T-helper 2 cell (primary cell): ENCODE measurements at places on chromosomes 4 and X.

GRCh38 chrX:92232182-92232581 lies 453.0 kb downstream of the PCDH11X start:
- DNase-seq, result no peak

DNA sequence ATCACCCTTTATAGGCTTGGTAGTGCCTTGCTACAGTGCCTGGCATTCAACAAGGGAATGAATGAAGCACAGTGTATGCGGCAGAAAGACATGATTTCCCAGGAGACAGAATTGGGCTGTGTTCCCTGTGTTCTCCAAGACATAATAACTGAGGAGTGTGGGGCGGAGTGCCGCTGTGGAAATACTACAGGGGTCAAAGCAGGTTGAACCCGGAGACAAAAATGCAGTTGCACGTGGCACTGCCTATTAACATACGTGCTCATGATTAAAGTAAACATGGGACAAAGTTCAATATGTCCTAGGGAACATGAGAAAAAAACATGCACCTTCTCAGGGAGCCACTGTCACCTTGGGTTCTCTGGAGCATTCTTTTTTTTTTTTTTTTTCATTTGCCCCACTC lies 820.8 kb downstream of the RPA4 start:
- no peak for DNase-seq

DNA sequence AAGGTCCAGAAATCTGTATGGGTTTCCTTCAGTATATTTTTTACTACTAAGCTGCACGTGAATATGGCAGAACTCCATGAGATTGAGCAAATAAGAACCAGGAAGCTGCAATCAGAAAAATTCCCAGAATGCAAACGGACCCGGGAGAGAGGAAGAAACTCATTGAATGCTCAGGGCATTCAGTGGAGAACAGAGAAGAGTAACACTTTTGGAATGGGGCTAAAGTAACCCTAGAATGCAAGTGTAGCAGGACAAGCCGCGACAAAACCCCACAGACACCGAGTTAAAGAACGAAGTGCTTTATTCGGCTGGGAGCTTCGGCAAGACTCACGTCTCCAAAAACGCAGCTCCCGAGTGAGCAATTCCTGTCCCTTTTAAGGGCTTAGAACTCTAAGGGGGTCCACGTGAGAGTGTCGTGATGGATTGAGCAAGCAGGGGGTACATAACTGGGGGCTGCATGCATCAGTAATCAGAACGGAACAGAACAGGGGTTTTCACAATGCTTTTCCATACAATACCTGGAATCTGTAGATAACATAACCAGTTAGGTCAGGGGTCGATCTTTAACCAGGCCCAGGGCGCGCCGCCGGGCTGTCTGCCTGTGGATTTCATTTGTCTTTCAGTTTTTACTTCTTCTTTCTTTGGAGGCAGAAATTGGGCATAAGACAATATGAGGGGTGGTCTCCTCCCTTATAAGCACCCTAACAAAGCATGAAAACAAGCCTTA lies 56.4 kb downstream of the RAB28 start:
- no peak for DNase-seq

DNA sequence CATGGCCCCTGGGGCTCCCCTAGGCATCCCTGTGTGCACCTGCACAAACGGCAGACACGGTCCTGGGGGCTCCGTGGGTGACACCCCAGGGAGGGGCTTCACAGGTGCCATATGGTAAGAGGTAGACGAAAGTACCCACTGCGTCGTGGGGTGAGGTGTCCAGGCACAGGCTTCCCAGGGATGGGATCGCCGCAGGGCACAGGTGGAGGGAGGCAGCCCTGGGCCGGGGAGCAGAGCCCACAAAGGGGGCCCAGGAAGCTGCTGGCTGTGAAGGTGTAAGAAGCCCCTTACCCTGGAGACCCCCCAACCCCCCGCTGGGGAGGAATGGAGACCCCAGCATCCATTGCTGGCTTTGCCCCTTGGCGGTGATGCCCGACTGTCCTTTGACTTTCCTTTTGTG lies 10.9 kb downstream of the SH3TC1 start:
- DNase-seq, result no peak

- DNase-seq, result no peak
These were observed 156.6 kb downstream of the GATB start for GRCh38 chr4:151604238-151604637.

DNA sequence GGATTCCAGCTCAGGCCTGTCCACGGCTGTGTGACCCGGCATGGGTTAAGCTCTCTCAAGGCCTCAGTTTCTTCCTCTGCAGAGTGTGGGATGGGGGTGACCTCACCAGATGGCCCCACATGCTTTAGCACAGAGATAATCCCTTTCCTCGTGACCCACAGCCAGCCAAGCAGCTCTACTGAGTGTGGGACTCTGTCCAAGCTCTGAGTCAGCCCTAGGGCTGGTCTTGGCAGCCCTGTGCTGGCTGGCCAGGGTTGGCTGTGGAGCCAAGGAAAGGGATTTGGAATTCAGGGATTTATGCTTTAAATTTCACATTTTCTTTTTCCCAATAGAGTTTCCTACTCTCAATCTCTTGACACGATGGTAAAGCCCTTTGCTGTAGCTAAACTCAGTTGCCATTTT lies 19.7 kb upstream of the SPON2 start:
- no peak for DNase-seq

DNA sequence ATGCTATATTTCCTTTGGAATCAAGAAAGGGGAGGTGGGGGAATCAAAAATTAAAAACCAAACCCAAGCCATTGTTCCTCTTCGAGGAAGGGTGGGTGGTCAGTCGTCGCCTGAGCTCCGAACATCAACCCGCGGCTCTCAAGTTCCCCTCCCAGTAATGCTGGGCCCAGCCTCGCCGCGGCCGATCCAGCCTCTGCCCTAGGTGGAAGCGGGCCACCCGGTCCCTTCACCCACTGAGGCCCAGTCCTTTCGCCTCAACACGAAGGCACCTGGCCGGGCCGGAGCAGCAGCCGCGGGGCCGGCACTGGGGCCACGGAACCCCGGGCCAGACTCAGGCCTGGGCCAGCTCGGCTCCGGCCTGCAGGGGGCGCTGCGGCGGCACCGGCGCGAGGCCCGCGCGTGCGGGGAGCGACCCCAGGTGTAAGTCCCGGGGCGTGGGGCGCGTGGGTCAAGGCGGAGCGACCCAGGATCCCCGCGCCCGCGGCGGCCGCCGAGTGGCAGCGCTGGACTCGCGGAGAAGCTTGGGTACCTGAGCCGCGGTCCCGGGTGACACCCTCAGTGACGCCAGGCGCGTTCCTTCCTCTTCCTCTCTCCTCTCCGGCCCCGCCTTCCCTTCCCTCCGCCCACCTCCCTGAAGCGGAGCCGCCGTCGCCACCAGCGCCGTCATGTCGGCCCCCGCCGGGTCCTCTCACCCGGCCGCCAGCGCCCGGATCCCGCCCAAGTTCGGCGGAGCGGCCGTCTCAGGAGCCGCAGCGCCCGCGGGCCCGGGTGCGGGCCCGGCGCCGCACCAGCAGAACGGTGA lies at the start of gene SEC24B:
SEC24B (plus strand) TSS at position 611 of the 802 bp plus-strand sequence; CDS start at position 666, 55 bp downstream.
- peak; percentile 83 for DNase-seq

DNA sequence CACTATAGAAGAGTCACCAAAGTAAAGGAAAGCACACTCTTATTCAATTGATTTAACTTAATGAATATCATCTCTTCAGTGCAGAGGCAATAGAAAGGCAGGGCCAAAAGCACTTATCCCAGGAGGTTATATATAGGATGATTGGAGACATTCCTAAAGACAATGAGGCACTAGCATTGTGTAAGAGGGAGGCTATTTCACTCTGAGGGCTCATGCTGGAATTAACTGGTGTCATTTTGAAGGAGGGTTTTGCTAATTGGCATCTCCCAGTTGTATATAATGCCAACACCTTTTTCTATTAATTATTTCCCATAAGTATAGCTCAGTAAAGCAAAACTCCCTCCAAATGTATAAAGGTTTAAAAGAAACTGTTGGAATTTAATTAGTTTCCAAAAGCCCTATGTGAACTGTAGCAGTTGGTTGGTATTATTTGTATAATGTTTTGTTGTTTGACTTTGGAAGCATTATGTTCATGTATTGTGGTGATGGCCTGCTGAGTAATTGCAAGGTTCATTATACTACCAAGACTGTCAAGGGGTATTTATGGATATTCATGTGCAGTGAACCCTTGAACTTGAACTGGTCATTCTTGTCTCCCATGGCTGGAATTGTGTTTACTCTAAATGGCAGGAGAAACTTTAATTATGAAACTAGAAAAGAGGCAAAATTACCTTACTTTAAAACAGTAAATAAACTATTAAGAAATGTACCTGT lies 270.3 kb downstream of the BMPR1B start:
- no peak for DNase-seq

- DNase-seq, result no peak
These were observed 60.6 kb downstream of the CHRDL1 start for GRCh38 chrX:110734894-110735541.

GRCh38 chr4:37678624-37679023 lies 7.6 kb downstream of the RELL1 start:
- DNase-seq, result no peak

DNA sequence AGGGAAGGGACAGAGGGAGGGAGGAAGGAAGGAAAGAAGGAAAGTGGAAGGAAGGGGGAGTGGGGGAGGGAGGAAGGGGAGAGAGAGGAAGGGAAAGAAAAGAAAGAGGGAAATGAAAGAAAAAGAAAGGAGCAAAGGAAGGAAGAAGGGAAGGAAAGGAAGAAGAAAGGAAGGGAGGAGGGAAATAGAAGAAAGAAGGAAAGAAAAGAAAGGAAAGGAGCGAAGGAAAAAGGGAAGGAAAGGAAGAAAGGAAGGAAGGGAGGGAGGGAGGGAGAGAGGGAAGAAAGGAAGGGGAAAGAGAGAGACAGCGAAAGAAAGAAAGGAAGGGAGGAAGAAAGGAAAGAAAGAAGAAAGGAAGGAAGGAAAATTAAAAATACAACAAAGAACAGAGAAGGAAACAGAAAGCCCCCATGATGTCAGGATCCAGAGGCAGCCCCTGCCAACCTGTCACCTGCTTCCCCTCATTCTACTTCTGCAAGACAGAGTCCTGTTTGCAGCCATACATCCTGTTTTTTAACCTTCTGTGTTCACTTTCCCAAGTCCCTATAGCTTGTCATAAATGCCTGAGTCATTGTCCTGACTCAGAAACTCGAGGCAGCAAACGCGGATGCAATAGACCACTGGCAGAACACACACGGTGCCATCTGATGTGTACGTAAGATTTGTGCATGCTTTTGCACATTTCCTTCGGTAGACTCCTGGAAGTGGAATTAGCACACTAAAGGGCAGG lies 77.0 kb upstream of the C4orf50 start:
- DNase-seq, result no peak

- no peak for DNase-seq
These were observed 81.1 kb upstream of the HELT start for GRCh38 chr4:184937030-184937710.

DNA sequence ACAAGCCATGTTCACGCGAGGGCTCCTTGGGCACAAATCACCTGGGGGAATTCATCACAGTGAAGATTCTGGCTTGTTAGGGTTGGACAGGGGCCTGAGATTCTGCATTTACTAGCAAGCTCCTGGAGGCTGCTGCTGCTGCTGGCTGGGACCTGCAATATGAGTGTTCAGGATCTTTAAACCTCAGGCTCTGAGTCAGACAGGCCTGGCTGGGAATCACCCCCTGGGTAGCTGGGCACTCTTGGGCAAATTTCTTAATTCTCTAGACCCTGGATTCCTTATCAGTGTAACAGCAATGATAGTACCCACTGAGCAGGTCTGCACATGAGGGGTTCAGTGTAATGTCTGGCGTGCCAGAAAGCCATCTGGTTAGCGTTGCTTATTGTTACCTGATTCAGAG lies 101.5 kb downstream of the DHX15 start:
- no peak for DNase-seq

- DNase-seq, result peak; percentile 56
These were observed 12.8 kb downstream of the AIMP1 start for GRCh38 chr4:106329041-106329618.

DNA sequence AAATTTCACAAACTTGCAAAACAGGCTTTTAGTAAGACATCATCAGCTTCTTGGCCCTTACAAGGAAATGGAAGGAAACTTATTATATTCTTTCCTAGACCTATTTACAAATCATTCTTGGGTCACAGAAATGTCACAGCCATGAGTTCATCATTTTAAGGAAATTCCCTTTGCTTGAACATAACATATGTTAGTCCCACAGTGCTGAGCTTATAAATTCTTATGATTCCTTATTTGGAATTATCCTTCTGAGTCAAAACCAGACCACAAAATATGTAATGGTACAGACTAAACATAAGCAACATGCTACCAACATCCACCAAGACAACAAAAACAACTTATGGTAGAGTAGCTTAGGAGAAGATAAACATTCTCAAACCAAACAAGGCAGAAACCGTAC lies 236.9 kb upstream of the CTSO start:
- no peak for DNase-seq

GRCh38 chrX:46404774-46405173 lies 140.4 kb downstream of the ZNF674 start:
- no peak for DNase-seq

GRCh38 chr4:174764105-174764729 lies 64.8 kb downstream of the GLRA3 start:
- no peak for DNase-seq

GRCh38 chrX:129726307-129727111 lies 12.3 kb upstream of the XPNPEP2 start:
- DNase-seq, result peak; percentile 19

DNA sequence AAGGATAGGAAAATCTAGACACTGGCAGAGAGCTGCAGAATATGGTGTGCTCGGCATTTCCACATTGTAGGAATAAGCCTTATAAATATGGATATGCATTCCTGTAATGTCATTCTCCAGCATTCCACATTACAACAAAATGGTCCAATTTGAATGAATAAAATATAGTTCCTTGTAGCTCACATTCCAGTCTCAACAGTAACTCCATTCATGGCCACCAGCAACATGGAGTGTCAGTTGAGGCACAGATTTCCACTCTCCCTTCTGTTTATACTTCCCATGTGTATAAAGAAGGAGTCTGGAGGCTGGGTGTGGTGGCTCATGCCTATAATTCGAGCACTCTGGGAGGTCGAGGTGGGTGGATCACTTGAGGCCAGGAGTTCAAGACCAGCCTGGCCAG lies 84.5 kb downstream of the AASDH start:
- DNase-seq, result no peak

DNA sequence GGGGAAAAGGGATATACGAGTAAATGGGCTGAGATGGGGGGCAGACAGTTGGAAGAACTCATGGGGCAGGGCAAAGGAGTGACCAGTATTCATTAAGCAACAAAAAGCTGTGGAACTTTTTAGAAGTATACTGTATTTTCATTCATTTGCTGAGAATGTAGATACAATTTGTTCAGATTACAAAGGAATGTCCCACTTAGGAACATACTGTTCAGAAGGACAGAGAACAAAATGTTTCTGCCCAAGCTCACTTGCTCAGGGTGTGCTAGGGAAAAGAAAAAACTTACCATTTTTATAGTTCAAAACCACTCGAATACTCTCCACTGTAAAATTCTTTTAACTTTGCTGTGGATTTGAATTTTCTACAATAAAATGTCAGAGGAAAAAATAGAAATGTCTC lies 135.2 kb upstream of the AFF2 start:
- no peak for DNase-seq

DNA sequence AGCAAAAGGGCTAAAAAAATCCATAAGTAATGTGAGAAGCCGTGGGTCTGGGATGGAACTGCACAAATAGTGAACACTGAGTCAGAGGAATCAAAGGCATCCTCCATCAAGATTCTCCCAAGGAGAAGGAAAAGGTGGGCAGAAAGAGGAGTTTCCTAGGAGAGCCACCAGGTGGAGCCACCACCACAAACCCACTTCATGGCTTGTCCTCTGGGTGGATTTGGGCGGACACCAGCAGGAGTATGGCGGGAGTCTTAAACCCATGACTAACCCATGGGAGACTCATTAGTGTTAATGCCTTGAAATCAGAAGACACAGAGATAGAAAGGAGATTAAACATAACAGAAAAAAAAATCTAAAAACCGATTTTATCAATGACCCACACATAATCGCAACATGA lies 147.7 kb downstream of the SH3KBP1 start:
- peak; percentile 21 for DNase-seq

GRCh38 chr4:22744478-22745062 lies 51.8 kb downstream of the GBA3 start:
- no peak for DNase-seq
